ENCODE measurements at places on chromosomes 6 and 20.

- peak; percentile 30 for DNase-seq
Observed at GRCh38 chr20:19977373-19977770, 39.8 kb upstream of the NAA20 start.

- no peak for DNase-seq
Observed at GRCh38 chr6:33985313-33985751, 160.6 kb downstream of the GRM4 start.

DNA sequence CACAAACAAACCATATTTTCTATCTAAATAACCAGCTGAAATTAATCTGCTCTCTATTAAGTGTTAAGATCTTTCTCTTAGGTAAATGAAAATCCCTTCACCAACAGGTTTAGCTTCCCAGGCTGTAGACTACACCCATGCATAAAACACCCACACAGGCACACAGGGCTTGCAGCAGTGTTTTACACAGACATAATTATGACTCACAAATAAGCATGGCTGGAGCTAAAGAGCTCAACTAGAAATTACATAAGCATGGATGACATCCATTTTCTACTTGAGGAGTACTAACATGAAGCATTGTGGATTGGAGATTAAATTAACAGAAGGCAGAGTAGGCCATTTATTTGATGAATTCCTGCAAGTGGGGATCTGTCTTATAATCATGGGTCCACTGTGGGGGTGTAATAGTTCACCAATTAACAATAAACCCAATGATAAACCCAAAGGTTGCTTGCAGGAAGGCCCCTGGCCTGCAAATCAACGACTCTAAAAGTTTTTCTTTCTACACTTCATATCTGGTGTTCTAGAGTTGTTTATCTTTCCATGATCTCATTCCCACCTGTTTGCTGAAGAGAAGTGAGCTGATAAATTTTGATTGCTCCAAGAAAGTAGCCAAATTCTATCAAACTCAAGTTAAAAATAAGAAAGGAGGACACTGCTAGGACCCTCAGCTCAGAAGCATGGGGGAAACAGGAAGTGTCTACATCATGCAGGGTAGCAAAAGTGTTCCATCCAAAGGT lies 33.8 kb upstream of the E2F3 start:
- no peak for DNase-seq

DNA sequence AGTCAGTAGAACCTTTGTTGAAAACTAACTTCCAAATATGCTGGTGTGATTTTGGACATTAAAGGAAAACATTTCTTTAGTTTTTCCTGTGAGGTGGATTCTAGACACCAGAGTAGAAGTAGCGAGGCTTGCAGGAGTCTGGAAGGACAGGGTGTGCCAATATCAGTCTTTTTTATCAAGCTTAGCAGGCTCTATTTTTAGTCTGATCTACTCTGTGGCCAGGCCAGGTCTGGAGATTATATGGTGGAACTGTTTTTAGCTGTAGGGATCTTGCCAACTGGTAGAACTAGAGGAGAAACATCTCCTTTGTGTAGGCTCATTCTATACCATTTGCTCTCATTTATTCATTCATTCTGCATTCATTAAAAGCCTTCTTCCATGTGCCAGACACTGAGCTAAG lies 42.7 kb downstream of the LRP11 start:
- no peak for DNase-seq

GRCh38 chr6:142746524-142746923 lies 198.5 kb downstream of the HIVEP2 start:
- DNase-seq, result no peak

DNA sequence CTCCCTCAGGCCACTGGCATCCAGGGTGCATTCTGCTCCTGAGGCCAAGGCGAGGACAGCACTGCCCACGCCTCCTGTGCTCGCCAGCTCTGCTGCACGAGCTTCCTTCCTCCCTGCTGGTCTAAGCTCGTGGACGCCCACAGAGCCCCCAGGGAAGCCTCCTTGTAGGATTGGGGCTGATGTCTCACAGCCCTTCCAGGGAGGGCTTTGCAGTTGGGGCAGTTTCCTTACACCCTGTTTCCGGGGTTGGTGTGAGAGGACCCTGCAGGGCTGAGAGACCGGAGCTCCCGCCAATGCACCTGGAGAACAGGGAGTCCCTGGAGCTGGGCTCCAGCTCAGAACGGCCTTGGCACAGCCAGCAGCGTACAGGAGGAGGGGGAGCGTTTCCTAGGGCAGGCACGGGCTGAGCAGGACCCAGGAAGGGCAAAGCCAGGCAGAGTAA lies 172.4 kb upstream of the PDE10A start:
- no peak for DNase-seq

GRCh38 chr20:31691646-31692275 lies 30.9 kb downstream of the BCL2L1 start:
- DNase-seq, result peak; percentile 46

- DNase-seq, result no peak
Observed at GRCh38 chr6:71523548-71523947, 234.9 kb downstream of the OGFRL1 start.

Data from AG08395 (cell line).